ENCODE measurements at places on chromosomes 5 and 9.

DNA sequence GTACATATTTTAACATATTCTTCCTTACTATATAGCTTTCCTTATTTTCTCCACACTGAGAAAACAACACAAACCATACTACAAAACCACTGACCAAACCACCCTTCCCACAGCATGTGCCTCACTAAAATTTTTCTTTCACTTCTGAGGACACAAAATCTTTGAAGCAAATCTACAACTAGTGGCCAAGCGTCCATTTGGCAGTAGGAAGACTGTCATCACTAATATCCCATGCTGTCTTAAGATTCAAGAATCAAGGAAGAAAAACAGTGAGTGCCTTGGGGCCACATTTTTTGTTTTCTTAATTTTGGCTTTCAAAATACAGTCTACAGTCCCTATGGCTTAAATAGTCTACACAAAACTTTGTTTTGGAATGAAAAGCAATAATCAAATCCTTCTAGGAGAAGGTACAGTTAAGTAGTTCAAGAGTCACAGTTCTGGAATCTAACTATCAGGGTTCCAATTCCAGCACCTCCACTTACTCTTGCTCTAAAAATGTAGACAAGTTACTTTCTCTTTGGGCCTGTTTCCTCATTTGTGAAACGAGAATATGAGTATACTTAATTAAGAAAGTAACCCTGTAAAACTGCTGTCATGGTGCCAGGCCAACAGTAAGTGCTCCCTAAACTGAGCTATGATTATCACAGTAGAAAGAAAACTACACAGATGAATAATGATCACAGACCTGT lies 227.9 kb downstream of the BNC2 start:
- DNase-seq, result no peak

- no peak for DNase-seq
These were observed 89.9 kb upstream of the FSD1L start for GRCh38 chr9:105357937-105358336.

GRCh38 chr9:97711223-97711626 lies 14.1 kb upstream of the XPA start:
- DNase-seq, result no peak

DNA sequence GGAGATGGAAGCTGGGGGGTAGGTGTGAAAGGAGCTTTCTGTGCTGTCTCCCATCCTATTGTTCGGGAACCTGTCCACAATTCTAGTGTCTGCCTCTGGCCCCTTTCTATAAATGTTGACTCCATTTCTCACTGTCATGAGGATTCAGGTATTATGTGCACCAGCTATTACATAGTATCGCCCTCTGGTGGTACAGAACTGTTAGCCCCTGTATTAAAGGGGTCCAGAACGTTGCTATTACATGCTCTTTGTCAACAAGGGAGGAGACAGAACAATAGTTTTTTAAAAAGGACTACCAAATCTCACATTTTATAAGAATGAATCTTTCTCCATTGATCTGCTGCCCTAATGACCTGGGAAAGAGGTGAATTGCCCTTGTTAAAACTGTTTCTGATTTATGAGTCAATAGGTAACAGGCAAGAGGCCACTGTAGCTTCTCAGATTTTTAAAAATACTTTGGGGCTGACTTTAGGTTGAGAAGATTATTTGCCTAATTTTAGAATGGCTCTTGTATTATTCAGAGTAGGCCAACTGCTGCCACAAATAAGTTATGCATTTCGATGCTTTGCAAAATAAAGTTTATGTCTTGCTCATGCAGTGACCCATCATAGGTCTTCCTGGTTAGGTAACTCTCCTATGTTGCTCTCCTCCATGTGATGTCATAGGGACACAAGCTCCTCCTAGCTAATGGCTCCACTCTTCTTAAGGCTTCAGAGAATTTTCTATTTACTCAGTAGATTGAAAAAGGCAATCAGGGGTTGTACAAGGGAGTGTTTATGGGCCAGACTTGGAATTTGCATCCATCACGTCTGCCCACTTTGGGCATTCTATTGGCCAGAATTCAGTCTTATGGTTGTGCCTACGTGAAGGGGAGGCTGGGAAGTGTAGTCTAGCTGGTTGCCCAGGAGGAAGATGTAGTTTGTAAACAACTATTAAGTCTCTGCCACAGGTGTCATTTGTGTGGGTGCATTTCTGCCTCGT lies 20.8 kb downstream of the DCANP1 start:
- no peak for DNase-seq

DNA sequence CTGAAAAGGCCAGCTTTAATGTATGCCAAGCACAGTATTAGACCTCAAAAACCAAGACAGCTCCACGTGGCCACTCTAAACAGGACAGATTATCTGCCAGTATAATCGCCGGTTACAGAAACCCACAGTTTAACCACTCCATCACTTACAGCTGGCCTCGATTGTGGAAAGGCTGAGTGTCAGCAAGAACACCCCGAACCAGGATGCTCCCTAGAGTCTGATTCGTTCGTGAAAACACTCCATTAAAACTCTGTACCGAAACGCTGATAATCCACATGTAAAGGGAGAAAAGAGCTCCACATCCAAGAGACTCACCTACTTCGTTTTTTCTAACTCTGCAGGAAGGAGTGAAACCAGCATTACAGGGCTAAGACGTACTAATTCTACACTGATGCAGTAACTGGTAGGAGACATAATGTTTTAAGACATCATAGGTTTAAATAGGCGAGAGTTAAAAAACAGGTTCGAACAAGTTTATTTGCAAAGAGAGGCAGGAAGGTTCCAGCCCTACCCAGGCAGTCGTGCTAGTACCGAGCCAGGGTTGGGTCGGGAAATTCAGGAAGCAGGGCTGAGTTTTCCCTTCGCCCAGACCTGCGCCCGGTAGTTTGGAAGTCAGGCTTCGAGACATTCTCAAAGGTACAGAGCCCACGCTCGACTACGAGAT lies 949 bp downstream of the SERINC5 start:
- no peak for DNase-seq

GRCh38 chr9:70398145-70398556 lies 16.3 kb downstream of the KLF9 start:
- DNase-seq, result no peak

GRCh38 chr5:127092690-127093089 lies 19.4 kb upstream of the C5orf63 start:
- no peak for DNase-seq

DNA sequence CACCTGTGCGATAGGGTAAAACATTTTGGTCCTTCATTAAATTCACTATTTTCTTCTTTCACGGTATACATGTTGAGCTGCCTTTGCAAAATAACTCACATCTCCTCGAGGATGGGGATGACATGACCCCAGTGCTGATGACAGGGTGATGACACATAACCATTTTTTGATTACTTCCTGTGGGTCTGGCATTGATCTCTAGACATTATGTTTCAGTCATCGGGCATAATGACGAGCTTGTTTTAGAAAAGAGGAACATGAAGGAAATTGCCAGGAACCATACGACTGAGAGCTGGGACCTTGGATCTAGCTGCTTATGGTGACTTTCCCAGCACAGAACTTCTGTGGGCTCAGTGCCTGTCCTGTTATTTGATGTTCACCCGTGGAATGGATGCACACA lies 25.2 kb downstream of the COL5A1 start:
- no peak for DNase-seq

GRCh38 chr5:121755266-121755665 lies 96.4 kb upstream of the FTMT start:
- no peak for DNase-seq

GRCh38 chr5:16673241-16674201 lies 56.7 kb upstream of the RETREG1 start:
- DNase-seq, result no peak

DNA sequence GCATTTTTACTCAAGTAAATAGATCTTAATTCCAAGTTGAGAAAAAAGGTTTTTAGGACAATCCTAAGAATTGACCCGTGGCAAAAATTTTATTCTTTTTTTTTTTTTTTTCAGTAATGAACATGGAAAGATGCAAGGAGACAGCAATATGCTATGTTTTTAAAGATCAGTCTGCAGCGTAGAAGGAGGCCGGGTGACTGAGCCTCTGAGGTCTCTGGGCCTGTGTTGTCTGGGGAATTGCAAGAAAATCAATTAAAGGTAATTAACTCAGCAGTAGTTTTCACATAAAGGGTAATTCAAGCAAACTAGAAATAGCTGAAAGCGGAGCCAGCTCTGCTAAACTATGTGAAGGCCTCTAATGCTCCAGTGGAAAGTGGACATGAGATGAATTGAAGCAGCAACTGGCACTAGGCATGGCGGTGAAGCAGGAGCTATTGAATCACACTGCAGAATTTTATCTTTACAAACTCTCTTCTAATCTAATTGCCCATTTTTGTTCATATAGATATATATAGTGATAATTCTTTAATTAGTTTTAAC lies 285.2 kb upstream of the ITGA1 start:
- DNase-seq, result no peak

GRCh38 chr5:37938076-37938852 lies 98.4 kb upstream of the GDNF start:
- no peak for DNase-seq

DNA sequence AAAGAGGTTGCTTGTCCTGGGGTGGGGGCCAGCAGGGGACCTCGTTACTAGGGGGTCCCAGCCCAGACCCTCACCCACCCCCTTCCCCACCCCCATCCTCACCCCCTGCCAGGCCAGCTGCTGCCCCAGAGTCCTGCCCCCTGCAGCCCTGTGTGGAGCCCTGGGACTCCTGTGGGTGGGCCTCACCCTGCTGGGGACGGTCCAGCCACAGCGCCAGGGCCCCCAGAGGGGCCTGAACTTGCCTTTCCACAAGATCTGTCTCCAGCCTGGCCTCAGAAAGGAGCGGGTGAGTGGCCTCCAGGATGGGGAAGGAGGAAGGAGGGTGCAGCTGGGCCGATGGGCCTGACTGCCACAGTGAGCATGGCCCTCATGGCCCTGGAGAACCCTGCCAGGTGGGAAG lies 7.5 kb upstream of the PTGDS start:
- DNase-seq, result no peak

DNA sequence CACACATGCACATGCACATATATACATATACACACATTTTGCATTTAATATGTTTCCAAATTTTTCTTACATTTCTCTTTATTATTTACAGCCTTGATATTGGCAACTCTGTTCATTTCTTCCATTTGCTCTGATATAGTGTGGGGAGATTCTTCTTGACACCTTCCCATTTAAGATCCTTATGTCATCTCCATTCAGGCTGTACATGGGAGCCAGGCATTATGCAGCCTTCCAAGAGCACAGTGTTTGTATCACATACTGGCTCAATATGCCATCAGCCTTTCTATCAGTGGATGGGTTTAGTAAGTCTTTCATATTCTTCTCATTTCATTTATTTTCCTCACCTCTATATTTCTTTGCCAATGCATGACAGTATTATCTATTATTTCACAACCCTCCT lies 372.3 kb upstream of the FTMT start:
- no peak for DNase-seq

DNA sequence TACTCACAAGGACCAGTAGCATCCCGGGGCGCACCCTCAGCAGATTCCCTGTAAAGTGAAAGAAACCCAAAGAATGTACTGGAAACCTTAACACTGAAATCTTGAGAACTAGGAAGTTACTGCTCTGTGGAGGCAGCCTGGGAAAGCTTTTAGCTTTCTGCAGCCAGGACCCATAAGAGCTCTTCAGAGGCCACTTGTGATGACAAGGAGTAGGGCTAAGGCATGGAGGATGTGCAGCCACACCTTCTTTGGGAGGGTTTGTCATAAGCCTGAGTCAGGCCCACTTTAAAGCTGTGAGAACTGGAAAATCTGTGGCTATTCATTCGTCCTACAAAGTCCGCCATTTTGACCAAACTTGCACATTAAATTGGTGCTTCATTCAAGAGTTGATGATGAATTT lies 291.1 kb upstream of the TLE4 start:
- DNase-seq, result no peak

DNA sequence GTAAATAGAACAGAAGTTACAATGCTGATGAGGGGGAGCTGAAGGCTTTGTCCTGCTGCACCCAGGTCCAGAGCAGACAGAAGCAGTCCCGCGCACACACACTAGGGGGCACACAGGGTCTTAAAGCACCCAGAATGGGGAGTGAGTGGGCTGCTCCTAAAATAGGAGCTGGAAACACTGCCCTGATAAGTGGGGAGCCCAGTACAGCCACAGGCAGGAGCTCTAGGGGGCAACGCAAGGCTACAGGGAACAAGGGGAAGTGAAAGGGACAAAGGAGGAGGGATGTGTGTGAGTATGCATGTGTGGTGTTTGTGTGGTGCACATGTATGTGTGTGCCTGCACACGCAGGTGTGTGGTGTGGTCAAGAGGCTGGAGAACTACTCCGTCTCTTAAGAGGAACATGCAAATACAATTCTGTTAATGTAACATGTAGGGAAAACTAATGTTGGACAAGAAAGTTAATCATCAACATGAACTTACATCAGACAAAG lies 191.5 kb downstream of the ROR2 start:
- no peak for DNase-seq

DNA sequence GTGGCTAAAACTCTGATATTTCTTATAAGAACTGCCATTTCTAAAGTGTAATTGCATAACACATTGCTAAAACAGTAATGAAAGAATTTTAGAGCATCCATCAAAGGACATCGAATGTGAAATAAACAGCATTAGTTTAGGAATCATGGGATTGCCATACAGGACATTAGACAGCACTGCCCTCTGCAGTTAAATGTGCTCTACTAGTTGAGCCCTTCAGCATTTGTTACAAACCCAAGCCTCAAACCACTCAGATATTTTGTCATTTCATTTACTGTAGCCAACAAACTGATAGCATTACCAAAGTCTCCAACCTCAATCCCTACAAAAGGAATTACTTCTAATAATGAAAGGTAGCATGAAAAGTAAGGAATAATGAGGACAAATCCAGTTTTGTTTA lies 116.8 kb upstream of the COX7C start:
- DNase-seq, result no peak

DNA sequence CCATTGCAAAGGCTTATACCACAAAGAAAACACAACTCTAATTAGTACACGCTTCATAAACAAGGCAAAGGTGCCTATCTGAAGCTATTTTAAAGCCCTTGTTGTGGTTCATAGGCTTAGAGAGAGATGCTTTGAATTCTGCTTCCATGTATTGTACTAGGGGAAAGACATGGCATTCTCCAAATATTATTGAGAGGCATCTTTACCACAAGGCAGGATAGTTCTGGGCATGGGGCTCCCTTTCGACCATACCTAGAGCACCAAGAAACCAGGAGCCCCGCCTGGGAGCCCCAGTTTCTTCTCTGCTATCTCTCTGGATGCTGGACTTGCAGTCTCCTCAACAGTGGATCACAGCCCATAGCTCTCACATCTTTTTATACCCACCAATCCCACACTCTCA lies 93.7 kb downstream of the NFIB start:
- DNase-seq, result no peak
